Inflammatory macrophage treated with lipopolysaccharide for 4 hours (primary cell): ENCODE measurements at places on chromosomes 7 and 10.

DNA sequence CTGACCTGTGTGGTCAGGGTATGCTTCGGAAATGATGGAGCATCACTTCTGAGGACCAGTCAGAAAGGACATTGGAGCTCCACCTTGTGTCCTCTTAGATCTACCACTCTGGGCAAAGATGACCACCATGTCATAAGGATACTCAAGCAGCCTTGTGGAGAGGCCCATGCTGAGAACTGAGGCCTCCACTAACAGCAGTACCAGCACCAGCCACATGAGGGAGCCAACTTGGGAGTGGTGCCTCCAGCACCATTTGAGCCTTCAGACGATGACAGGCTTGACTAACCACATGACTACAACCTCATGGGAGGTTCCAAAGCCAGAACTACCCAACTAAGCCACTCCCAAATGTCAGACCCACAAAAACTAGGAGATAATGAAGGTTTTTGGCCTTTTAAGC, 116.0 kb downstream of the NPTX2 start:
- peak; percentile 63 for DNase-seq

DNA sequence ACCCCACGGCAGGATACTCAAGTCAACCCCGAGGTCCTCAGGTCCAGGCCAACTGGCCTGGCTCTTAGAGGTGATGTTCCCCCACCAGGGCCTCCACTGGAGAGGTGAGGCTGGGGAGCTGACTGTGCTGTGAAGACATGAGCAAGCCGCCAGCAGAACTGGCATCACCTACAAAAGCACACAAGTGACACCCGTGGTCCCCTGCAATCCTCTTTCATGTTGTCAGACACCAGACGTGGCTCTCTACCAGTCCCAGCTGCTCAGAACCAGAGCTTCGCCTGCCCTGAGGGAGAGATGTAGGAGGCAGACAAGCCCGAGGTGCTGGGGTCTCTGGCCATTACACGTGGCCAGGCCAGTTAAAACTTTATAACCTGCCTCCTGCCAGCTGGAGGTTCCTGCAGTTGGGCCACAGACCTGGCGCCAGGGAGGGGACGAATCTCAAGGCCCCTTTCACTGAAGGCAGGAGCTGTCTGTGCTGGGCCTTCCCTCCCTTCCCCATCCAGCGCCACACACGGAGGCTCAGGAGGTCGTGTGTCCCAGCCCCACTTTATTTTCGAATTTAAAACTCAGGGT, 2.2 kb downstream of the COMTD1 start:
- DNase-seq = no peak

- no peak for DNase-seq
Observed at GRCh38 chr7:130266961-130267321, 278 bp downstream of the CPA2 start.

GRCh38 chr7:73985737-73986141, 42.2 kb upstream of the ELN start:
- DNase-seq = no peak

DNA sequence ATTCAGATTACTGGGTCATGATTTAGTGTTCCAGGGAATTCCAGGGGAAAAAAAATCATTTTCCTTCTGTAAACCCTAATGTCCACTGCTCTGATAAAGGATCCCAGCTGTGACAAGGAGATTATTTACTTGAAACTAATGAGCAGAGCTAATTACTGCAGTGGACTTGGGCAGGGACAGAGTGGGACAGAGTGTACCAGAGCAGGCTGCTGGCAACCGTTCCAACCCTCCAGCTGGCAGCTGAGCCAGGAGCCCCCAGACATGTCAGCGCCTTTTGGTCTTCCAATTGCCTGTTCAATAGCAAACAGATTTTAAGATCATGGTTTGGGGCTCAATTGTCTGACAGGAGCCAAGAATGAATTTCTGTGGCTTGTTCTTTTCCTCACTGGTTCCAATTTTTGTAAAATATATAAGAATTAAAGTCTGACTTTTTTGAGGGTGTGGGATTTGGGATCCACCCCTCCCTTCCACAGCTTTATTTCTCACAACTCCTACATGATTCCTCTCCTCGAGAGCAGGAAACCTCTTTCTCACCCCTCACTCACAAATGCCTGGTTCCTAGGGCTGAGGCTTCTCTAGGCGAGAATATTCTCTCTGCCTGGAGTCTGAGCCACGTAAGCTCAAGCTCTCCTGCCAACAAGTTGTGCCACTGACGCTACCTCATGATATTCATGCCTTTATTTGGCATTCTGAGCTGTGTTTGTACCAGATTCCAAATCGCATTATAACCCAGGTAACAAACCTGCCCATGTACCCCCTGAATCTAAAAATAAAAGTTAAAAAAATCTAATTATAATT, 20.6 kb upstream of the FAM180A start:
- DNase-seq = no peak

DNA sequence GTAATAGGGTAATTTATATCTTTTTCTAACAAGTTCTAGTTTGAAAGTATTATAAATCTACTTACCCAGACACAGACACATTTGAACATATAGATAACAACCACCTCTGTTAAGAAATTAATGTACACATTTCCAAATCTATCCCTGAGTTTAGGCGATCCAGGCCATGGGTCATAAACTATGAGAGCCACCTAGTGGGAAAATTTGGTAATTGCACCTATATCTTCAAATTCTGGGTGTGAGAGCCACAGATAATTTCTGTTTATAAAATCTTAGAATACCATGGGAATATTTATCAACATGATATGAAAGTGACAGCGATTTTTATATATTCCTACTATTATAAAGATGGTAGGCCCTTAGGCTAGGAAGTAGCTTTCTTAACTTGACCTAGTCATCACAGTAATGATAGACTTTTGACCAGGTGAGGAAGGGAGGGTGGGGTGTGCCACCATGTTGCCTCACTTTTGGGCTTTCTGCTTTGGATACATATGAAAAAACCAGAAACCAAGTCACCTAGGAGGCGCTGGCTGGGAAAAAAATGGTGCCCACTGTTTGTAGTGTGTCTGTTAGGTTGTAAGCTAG, 8.0 kb upstream of the EPHA1 start:
- DNase-seq = peak; percentile 70

DNA sequence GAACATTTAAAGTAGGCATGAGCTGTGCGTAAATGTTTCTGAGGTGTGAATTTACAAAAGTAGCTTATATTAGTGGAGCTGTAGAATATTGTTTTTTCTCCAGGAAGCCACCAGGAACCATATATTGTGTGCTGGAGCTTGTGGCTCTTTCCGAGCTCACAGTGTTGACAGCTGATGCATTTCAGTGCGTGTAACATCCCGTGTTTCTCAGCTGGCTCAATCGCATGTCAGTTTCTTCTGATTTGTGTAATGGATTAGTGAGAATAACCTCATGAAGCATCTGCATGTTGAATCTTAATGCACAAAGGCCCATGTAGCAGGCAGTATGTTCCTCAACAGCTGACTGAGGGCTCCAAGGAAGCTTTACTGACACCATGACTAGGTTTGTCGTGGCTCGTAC, 39.4 kb downstream of the VKORC1L1 start:
- DNase-seq = no peak

DNA sequence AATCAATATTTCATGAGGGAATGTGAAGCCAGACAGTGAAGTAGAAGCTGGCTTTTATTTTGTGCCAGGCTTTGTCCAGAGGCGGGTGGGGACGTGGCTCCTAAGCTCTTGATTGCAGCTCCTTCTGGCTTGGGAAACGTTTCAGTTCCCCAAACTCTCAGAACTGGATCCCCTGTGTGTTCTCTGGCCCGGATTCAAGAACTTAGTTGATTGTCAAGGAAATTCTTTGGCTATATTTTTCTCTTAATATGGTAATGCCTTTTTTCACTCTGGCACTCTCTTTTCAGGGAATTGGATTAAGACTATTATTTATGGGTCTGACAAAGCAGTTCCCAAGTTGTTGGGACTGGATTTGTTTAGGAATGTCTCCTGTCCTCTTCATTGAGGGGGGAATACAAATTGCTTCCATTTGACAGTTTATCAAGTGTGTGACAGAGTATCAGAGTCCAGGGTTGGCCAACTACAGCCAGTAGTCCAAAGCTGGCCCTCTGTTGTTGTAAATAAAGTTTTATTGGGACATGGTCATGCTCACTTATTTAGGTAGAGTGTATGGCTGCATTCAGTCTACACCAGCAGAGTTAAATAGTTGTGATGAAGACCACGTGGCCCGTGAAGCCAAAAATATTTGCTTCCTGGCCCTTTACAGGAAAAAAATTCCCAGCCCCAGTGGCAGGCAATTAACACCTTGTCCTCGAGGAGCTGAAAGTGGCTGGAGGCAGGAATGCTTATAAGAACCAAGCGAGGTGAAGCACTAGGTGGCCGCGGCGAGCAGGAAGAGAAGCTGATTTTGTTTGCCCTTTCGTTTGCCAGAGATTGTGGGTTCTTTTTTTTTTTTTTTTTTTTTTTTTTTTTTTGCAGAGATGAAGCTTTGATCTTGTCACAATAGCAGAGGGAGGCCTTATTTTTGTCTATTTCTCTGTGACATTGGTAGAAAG, 34.3 kb downstream of the HTRA1 start:
- peak; percentile 19 for DNase-seq

DNA sequence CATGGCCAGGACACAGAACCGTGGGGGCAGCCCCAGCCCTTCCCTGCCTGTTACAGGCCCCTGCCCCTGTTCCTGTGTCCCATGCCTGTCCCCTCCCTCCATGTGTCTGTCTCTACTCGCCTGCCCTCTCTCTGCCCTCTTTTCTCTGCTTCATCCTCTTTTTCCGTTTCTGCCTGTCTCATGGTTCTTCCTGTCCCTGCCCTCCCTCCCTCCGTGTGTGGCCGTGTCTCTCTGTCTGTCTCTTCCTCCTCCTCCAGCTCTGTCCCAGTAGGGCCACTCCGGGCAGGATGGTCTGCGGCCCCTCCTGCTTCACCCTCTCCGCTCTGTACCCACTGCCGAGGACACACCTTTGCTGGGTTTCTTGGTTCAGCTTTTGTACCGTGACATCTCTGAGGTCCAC, 137.4 kb downstream of the FAM53B start:
- no peak for DNase-seq

DNA sequence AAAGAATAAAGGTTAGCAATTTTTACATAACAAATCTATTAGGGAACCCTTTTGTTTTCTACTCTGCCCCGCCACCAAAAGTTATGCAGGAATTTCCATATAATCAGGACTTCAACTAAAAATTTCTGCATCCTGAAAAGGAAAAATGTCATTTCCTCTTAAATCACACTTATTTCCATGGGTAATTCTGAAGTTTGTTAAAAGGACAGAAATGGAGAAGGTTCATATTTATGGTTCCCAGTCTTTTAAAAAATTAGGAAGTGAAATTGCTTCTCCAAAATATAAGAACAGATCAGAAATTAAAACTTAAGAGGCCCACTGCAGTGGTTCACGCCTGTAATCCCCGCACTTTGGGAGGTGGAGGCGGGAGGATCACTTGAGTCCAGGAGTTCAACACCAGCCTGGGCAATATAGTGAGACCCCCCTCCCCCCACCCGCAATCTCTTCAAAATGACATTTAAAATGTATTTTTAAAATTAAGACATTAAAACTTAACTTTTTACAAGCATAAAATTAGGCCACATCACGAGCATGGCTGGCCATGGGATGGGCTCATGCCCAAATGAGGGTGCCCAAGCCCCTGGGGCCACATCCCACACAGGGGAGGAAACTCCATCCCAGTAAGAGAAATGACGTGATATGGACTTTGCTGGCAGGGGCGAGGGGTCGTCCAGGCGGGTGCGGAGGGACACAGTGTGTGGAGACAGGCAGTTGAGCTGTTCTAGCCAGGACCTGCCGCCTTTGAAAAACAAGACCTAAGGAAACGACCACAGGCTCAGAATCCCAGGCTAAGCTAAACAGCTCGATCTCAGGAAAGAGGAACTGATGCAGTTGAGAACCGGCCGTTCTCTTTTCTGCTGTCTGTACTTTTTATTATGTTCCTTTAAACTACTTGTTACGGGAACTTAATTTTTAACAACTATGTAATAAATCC, 51.3 kb upstream of the NFE2L3 start:
- peak; percentile 89 for DNase-seq

- DNase-seq = no peak
Observed at GRCh38 chr10:79937701-79938151, 11.2 kb downstream of the SFTPD start.

DNA sequence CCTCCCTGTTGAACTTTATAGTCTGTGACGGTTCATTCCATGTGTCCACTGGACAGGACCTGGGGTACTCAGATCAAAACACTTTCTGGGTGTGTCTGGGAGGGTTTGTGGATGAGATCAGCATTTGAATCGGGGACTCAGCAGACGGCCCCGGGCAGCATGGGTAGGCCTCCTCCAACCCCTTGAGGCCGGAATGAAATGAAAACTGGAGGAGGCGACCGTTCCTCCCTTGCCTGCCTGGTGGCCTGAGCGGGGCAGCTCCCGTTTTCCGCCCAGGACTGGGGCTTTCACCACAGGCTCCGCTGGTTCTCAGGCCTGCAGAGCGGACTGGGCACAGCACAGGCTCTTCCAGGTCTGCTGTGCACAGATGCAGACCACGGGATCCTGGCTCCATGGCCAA, 247.7 kb downstream of the MAD1L1 start:
- DNase-seq = no peak

DNA sequence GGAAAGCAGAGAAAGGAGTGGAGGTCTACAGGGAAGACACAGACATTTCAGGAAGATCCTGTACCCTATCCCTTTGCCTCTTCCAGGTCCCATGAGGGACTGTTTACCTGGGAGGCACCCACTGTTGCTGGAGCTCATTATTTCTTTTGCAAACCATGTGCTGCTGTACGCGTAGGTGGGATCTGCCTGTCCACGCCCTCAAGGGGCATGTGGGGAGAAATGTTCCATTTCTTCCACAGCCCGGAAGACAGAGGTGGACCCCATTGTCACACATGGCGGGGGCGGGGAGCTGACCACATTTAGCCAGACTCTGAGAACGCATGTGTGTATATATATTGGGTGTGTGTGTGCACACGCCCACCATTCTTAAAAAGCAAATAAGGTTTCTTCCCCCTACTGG, 2.0 kb downstream of the PLXNA4 start:
- no peak for DNase-seq

GRCh38 chr10:119933179-119933578, 40.6 kb downstream of the SEC23IP start:
- DNase-seq = no peak

GRCh38 chr10:80144067-80144695, 11.7 kb downstream of the PLAC9 start:
- DNase-seq = no peak

- DNase-seq = no peak
Observed at GRCh38 chr7:51226063-51226755, 90.4 kb downstream of the COBL start.
